NCI-H2081 treated with DMSO at 0.1 percent for 48 hours (cell line): ENCODE measurements at places on chromosomes 16 and 17.

GRCh38 chr17:77146882-77147281, 6.1 kb downstream of the SEC14L1 start:
- DNase-seq = peak; percentile 27

DNA sequence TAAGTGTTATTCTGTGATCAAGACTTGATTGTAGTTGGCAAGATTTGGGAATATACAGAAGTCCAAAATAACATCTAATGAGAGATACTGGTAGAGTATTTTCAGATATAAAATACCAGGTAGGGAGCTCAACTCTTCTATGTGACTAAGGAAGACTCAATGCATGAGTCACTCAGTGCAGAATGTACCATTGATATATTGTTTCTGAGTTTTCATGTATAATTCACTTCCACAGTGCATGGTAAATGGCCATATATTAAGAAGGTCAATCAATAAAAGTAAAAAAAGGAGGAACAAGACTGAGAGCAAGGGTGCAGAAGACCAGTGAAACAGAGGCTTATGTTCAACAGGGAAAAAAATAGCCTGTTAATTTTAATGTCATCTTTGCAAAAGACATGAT, 1387.9 kb downstream of the CDH8 start:
- DNase-seq = no peak

GRCh38 chr16:49366669-49367068, 6.9 kb upstream of the C16orf78 start:
- DNase-seq = no peak

DNA sequence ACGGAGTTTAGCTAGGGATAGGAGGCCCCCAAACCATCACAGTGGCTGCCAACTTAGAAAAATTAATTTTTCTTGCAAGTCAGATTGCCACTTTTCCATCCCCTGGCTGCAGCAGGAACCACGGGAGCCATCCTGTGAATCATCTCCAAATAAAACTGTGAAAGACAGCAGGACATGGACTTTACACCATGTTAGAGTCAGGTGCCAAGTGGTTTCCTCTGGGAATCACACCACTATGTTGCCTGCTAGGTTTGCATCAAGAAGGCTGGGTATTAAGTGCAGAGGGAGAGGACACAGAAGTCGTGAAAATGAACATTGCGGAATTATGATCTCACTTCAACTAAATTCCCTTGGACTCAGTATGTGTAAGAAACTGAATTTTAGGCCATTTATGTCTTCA, 471.3 kb upstream of the GOT2 start:
- no peak for DNase-seq

GRCh38 chr16:51996516-51996915, 550.4 kb downstream of the TOX3 start:
- no peak for DNase-seq

DNA sequence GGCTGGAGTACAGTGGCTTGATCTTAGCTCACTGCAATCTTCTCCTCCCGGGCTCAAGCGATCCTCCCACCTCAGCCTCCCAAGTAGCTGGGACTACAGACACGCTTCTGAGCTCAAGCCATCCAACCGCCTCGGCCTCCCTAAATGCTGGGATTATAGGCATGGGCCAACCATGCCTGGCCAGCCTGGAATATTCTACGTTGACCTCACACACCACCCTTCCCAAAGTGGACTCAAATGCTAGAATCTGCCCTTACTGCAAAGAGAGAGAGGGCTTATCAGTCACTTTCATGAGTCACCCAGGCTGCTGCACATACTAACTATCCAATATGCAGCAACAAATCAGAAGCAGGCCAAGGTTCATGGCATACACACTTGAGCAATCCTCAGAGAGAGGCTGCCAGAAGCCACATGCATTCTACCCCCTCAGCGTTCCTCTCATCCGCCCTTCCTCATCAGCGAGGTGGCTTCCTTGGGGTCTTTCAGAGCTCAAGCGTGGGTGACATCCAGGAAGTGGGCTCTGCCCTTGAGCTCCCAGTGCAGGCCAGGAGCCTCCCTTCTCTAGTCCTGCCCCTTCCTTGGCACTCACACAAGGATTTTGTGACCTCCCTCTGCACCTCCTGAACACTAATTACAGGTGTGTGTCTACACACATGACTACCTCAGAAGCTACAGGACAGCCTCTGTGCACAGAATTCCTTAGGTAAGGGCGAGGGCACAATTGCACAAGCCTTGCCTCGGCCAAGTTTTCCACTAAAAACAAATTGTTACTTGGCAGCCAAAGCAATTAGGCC, 24.8 kb upstream of the SIAH1 start:
- DNase-seq = no peak

DNA sequence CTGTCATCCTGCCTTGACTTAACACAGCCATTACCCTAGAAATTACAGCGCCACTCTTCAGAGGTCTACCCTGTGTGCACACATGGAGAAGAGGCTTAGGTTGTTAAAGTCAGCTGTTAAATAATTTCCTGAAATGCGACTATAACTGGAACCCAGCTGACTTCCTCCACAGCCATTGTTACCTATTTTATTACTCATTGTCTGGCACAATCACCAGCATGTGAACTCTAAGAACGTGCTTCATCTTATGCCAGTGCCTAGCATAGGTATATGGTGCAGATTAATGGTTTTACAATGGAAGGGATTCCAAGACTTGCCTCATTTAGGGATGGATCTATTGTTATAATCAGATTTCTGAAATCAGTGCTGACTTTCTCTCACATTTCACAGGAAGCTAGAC, 11.9 kb downstream of the RDM1 start:
- no peak for DNase-seq

DNA sequence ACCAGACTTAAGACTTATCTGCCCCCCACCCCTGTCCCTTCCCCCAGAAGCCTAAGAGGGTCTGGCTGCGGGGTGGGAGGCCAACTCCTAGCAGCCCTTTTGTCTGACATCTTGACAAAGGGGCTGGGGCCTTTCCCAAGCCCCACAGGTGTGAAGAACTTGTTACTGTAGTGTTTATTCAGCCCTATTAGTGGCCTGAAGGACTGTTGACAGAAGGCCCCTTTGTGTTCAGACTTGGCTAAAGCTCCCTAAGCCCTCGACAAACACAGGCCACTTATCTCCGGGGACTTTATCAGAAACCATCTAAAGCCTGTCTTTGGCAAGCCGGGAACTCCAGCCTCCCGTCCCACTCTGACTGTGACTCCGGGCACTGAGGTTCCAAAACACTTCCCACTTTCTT, 129.8 kb downstream of the NTN1 start:
- no peak for DNase-seq

DNA sequence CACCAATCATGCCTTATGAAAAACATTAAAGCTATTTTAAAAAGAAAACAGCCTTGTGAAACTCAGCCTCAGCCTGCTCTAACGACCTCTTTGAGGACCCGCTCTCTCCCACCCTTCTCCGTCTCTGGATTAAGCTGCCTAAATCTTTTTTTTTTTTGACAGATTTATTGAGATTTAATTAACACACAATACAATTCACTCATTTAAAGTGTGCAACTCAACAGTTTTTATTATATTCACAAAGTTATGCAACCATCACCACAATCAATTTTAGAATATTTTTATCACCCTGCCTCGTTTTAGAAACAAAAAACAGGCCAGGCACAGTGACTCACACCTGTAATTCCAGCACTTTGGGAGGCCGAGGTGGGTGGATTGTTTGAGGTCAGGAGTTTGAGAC, 8.4 kb downstream of the CDR2L start:
- DNase-seq = no peak

DNA sequence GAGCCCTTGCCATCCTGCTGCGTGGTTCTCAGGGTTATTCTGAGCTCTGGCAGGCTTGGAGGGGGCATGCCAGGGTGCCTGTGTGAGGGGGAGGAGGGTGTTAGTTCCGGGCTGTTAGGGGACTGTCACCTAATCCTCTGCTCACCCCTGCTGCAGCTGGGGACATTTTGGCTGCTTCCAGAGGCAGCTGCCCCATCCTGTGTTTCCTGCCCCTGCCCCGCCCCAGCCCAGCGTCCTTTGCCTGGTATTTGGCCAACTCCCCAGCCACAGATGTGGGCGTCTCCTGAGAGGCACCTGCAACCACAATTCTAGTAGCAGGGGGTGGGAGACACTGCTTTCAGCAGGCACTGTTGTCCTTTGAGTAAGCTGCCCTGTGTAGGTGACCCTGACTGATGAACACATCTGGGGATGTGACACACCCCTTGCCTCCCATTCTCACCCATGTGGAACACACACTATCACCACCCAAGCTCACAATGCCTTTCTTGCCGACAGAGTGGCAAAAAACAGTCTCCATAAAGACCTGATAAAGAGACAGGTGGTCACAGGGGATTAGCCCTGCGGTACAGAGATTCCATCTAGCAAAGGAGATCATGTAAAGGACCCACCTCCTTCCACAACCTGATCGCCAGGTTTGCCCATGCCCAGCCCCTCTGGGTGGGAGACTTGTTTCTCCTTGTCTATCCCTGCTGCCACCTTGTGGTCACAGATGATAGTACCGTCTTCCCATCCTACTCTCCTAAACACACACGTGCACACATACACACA, at the start of gene CHRNE:
Gene CHRNE, minus strand, starts transcription at position 48 of the 768 bp plus-strand sequence. Its CDS starts 35 bp downstream, at position 13.
- DNase-seq = peak; percentile 10

- DNase-seq = no peak
These were observed 1.4 kb upstream of the PAGR1 start for GRCh38 chr16:29814592-29814991.

DNA sequence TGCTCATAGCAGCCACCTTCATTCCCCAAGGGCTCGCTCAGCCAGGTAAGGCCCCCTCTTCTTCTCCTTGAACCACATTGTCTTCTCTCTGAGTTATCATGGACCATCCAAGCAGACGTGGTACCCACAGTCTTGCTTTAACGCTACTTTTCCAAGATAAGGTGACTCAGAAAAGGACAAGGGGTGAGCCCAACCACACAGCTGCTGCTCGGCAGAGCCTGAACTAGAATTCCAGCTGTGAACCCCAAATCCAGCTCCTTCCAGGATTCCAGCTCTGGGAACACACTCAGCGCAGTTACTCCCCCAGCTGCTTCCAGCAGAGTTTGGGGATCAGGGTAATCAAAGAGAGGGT, 272 bp downstream of the CCL2 start:
- no peak for DNase-seq

DNA sequence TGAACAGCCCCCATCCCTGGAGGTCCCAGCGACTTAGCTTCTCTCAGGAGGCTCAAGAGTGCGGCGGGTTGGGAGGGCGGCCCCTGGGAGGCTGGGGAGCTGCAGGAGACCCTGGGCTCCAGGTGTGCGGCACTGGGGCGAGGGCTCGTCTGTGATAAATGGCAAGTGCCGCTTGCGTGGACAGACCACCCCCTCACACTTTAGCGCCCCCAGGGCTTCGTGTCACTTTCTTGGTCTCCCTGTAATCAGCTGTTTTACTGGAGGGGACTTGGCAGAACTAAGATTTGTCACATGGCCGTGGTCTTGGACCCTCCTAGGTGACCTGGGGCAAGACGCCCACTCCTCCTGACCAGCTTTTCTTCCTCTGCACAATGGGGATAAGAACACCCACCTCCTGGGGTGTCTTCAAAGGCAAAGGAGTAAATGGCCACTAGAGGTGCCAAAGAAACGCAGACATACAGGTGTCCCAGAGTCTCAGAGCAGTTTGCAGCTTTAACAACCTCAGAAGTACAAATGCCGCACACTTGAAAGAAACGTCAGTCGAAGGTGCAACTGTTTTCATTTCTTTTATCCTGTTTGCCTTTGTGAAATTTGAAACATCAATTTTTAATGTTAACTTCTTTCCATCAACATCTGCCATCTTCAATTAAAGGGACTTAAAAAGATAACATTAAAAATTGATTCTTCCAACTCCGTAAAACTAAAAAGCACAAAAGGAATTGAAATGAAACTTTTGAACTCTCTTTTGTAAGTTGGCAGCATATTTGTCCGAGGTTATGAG, 946 bp downstream of the OSGIN1 start:
- no peak for DNase-seq

- DNase-seq = no peak
These were observed 15.6 kb downstream of the ZNF469 start for GRCh38 chr16:88398170-88398873.
